Effector CD8-positive, alpha-beta T cell (primary cell): ENCODE measurements at places on chromosomes 6 and 20.

GRCh38 chr6:132215805-132216204, 185.5 kb downstream of the MOXD1 start:
- DNase-seq: no peak

GRCh38 chr6:63581355-63582013, 9.2 kb downstream of the LOC128125822 start:
- no peak for DNase-seq

- peak; percentile 19 for DNase-seq
Measured at GRCh38 chr20:43448748-43449535, 8.8 kb upstream of the SRSF6 start.

DNA sequence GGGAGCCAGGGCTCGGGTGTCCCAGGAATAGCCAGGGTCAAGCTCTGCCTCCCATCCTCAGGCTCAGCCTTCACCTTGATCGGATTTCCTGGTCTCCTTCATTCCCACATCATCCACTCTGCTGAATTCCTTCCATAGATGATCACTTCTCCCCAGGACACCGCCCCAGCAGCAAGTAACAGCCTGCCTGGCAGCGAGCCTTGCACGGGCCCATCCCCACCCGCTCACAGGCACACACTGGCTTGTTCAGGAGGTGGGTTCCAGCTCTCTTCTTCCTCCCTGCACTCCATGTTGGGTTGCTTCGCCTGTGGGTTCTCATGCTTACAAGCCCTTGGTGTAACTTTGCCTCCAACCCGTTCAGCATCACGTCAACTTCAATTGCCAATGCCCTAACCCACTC, 113.0 kb upstream of the IYD start:
- DNase-seq: no peak

- no peak for DNase-seq
Measured at GRCh38 chr6:144219056-144219685, 66.0 kb upstream of the UTRN start.

DNA sequence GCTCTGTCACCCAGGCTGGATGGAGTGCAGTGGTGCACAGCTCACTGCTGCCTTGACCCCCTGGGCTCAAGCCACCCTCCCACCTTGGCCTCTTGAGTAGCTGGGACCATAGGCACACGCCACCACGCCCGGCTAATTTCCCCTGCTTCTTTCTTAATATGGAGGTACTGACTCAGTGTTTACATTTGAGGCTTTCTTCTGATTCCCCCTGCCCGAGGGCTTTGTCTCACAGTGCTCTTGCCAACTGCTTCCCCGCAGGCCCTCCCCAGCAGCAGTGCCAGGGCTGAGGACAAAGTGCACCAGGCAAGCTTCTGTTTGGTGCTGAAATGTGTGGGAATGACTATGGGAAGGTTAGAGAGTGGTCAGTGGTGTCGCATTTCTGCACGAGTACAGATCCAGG, 34.8 kb downstream of the NR2E1 start:
- no peak for DNase-seq
